ENCODE measurements at places on chromosomes 5 and 9.

DNA sequence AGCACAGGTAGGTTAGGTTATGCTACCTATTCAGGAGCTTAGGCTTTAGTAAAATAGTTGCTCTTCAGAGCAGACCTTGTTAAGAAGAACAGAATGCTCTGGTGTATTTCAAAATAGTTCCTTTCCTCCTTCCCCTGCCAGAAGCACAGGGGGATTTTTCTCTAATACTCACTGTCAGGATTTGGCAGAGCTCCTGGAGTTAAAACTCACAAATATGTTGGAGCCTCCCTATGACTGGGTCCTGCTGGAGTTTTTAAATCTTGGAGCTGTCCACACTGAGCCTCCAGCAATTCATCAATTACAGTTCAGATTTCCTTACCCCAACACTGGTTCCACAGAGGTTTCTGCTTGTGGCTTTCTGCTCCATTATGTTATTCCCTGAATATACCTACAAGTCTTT lies 1233.8 kb upstream of the WWC1 start:
- peak; percentile 40 for DNase-seq

- DNase-seq: no peak
These were observed 58.6 kb upstream of the LIFR start for GRCh38 chr5:38615042-38615441.

GRCh38 chr5:75062925-75063531 lies 10.7 kb upstream of the GCNT4 start:
- no peak for DNase-seq

GRCh38 chr5:32777222-32777621 lies 66.1 kb downstream of the NPR3 start:
- no peak for DNase-seq

GRCh38 chr9:38233343-38233742 lies 159.2 kb upstream of the ALDH1B1 start:
- no peak for DNase-seq

DNA sequence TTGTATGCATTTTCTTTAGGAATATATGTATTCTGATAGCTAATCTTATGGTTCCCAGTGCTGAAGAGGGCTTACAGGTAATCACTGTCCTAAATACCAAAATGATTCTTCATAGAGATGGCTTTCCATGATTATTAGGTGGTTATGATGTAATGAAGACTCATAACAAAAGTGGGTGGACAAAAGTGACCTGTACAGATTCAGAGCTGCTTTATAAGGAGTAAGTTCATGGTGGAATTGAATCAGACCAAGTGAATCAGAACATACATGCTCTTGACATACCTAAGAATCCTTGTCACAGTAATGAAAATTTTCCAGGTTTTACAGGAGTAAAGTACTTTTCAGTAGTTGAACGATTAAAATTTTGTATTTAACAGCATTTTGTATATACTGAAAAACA lies 105.6 kb downstream of the NIPBL start:
- no peak for DNase-seq

DNA sequence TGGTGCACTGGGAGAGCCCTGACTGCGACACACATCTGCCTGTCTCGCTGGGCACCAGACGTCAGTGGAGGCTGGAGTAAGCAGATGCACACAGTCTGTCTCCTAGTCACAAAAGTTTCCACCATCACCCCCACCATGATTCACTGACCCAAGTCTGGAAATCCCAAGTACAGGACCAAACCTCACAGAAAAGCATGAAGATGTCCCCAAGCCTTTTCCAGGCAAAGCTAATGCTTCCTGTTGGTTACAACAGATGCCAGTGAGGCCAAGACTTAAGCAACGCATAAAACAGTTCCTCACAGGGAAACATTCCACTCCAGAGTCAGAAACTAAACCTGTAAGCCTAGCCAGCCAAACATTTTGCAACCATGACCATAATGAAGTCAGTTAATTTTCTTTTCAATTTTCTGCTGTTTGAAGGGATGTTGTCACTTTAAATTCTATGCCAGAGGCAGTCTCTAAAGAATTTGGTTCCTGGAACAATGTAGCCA lies 259.3 kb upstream of the SLC30A5 start:
- DNase-seq: no peak

- no peak for DNase-seq
These were observed 1655.4 kb upstream of the NUDT12 start for GRCh38 chr5:105218018-105218417.

DNA sequence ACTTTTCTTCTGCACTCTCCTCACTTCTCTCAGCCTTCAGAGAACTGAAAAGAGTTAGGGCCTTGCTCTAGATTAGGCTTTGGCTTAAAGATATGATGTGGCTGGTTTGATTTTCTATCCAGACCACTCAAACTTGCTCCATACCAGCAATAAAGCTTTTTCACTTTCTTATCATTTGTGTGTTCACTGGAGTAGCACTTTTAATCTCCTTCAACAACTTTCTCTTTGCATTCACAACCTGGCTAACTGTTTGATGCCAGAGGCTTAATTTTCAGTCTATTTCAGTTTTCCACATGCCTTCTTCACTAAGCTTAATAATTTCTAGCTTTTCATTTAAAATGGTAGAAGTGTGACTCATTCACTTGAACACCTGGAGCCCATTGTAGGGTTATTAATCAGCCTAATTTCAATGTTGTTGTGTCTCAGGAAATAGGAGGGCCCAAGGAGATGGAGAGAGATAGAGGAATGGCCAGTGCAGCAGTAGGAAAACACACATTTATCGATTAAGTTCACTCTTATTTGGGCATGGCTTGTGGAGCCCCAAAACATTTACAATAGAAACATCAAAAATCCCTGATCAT lies 5.9 kb downstream of the ATPSCKMT start:
- DNase-seq: no peak

DNA sequence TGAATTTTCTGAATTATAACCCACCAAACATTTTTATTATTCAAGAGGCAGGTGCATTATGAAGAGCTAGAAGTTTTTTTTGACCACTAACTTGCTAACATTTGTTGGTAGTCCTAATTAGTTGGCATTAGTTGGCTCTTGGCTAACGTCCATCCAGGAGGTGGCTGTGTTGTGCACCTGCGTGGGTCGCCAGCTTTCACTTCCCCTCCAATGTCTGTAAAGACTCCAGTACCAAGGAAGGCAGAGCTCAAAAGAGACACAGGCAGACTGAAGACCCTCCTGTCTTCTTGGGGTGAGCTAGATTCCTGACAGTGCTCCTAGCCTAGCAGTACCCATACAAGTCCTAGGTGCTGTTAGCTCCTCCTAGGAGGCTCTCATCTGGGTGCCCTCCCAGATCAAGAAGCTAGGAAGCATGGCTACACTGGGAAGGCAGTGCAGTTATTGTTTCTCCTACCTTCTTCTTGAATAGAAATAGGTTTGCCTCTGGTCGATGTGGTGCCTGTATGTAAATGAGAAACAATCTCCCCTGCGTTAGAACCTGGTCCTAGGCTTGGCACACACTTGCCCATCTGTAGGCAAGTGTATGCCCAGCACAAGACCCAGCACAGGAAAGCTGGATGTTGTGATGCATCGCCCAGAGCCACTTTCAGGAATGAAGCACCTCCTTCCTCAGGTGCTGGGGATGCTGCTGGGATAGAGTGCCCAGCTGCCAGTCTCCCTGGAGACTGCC lies 190.9 kb downstream of the ICE1 start:
- no peak for DNase-seq

DNA sequence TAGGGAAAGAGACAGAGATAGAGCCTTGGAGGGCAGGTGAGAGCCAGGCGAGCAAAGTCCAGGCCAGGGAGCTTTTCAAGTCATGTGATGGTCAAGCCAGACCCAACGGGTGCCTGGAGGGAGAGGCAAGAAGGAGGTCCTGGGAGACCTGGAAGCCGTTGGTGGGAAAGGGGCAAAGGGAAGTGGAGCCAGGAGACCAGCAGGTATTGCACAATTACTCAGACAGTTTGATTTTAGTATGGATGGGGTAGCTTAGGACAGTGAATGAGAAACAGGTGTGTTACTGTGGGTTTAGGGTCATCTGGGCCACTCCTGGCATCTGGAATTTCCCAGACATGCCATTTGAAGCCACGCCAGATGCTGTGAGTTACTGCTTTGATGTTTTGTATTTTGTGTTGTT lies 5.1 kb downstream of the SECISBP2 start:
- DNase-seq: no peak
